ENCODE measurements at places on chromosomes 7 and 10.

GRCh38 chr7:47470567-47471357, 111.1 kb downstream of the TNS3 start:
- peak; percentile 78 for DNase-seq

DNA sequence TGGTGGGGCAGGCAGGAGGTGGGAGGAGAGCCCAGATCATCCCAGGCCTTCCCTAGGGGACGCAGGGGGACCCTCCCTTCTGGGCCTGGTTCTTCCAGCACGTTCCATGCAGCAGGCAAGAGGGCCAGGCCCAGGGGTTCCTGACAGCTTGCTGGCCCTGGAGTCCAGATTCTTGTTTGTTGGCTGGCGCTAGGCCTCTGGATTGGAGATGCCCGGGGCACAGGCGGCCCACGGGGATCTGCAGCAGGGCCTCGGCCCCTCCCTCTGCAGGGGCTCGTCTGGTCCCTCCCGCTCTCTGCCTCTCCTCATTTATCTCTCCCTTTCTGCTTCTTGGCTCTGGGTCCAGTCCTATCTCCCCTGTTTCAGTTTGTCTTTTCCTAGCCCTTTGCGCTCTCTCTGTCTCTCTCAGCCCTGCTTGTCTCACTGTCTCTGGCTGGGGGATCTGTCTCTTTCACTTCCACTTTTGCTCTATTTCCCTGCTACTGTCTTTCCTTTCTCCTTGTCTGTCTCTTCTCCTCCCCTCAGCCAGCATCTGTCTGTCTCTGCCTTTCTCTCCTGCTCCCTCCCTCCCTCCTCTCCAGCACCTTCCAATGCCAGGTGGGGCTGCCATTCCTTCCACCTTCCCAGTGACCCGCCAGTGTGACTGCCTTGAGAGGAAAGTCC, 1.1 kb upstream of the AQP1 start:
- no peak for DNase-seq

GRCh38 chr10:23158370-23158769, 33.7 kb upstream of the PTF1A start:
- DNase-seq = peak; percentile 12

DNA sequence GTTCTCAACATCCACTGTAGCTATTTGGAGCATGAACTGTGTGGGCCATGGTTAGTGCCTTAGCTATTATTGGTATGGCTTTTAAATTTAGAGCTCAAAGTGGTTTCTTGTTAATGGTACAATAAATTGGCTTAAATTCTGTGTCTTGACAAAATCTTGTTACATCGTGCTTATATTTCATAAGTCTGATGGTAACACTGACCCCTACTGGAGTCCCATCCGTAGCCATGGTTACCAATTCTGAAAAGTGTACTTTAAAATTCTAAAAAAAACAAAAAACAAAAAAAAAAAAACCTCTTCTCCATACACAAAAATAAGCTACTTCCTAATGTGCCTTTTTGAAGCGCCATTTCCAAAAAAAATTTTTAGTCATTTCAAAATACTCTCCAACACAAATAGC, 6.4 kb upstream of the RPP30 start:
- DNase-seq = no peak

DNA sequence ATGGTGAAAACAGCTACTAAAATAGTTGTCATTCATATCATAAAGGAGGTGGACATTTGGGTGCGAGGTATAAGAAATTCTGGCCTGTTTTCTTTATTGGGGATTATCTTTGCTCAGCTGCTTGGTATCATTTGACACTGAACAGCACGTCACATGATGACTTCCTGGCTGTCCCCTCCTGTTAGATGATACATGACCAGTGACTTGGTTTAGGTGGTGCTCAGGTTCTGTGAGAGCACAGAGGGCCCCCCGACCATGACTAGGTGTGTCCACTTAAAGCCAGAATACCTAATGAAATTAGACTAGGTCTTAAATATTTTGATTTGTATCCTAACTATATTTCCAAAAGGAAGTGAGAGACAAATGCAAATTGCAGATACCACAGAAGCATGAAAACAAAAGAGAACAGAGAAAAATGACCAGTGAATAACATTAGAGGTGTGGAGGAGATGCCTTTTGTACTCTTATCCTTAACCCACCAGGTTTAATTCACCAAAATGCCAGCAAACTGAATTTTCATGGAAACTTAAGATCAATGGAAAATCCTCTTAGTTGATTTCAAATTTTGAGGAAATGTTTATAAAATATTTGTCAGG, 50.6 kb upstream of the GJD4 start:
- DNase-seq = no peak

DNA sequence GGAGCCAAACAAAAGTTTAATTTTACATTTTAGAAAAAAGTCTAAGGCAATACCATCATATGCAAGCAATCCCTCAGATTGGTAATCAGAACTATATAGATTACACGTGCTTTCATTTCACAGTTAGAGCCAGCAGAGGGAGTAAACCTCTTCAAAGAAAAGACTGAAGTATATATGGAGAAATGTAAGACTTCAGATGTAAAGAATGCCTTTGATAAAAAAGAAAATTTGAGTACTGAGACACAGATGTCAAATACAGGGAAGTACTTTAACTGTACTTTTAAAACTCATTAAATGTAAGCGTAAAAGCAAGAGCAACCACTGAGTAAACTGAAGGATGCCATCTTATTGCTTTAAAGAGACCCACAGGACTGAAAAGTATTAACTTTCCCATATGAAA, 101.4 kb upstream of the FAM133B start:
- DNase-seq = peak; percentile 77

GRCh38 chr10:86443069-86443468, 76.5 kb upstream of the GRID1 start:
- no peak for DNase-seq

DNA sequence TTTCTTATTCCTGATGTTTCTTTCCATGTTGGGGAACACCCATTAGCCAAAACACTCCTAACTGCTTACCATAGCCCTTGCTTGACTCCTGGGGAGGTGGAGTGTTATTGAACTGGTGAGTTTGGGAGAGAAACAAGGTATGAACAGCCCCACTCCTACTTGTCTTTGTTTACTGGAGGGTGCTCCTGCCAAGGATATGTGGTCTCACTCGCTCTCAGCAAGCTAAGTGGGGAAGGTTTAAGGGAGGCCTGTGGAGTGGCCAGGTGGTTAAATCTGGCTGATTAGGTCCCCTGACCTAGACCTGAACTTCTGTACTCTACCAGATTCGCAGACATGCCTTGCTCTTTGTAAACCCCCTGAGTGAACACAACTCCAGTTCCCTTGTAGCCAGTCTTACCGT, 300.1 kb downstream of the PTEN start:
- DNase-seq = no peak

- DNase-seq = no peak
Observed at GRCh38 chr7:142088022-142088714, 23.4 kb upstream of the MGAM2 start.

Data from NCI-H526 treated with DMSO at 0.1 percent for 48 hours (cell line).